CD4-positive, alpha-beta memory T cell (primary cell): ENCODE measurements at places on chromosomes 7 and 10.

DNA sequence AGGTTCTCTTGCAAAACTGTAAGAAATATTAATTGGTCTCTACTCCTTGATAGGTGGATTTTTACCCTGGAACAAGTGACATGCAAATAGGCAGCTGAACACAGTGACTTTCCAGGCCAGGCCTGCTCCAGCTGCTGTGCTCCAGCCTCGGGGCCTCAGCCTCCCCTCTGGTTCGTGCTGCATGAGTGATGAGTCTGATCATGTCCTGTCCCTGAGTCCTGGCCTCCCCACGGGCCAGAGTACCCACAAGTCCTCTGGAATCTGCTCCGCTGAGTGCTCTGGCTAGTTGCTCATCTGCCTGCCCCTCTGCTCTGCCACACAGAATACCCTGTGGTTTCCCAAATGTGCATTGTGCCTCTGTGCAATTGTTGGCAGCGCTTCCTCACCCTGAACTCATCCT lies 80.1 kb upstream of the PDZD8 start:
- no peaks in the 10 kb centered on the region for H3K4me1 ChIP-seq
- H3K4me3 ChIP-seq, result no peak overlapping the region
- DNase-seq, result no peak
- H3K27ac ChIP-seq, result no peak overlapping the region

- H3K27ac ChIP-seq, result no peak overlapping the region
- H3K4me1 ChIP-seq, result no peaks in the 10 kb centered on the region
Measured at GRCh38 chr7:101668726-101669125, 39.6 kb upstream of the MYL10 start.

DNA sequence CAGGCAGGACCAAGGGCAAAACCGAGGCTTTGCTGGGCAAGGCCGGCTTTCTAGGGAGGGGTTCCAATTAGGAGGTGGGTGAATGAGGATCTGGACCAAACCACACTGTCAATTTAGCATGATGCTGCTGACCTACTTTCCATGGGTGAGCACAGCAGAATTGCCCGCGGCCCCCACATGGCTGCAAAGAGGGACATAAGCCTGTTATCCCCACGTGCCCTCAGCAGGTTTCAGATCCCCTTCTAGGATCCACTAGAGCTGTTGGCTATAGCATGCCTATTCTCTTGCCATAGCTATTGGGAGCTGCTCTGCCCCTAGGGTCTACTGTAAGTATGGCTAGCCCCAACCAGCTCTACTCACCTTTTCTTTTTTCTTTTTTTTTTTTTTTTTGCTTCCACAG lies 102.8 kb downstream of the COL13A1 start:
- H3K27ac ChIP-seq, result no peak overlapping the region
- no peaks in the 10 kb centered on the region for H3K36me3 ChIP-seq

- H3K4me3 ChIP-seq, result no peak overlapping the region
- H3K27ac ChIP-seq, result no peak overlapping the region
- H3K4me1 ChIP-seq, result peaks cover 29% of the 10 kb centered on the region
- no peaks in the 10 kb centered on the region for H3K36me3 ChIP-seq
- peak; percentile 31 for DNase-seq
- no peaks in the 10 kb centered on the region for H3K27me3 ChIP-seq
Measured at GRCh38 chr7:1510780-1511154, 6.6 kb upstream of the INTS1 start.

DNA sequence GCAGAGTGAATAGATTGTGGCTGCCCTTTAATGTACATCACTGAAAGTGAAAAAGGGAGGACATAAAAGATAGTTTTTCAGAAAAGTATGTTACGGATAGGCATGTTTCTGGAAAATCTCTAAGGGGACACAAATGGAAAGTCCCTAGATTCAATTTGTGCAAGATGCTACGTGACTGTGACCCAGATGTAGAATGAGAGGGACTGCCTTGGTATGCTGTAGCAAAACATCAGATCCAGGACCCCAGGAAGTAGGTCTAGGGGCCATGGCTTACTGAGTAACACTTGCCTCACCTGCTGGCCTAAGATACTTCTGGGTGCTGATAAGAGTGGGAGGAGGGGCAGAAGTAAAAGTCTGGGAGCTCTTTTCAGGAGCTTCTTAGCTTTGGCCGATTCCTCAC lies 191.2 kb upstream of the PHYHIPL start:
- no peaks in the 10 kb centered on the region for H3K27me3 ChIP-seq
- H3K4me1 ChIP-seq, result no peaks in the 10 kb centered on the region
- no peaks in the 10 kb centered on the region for H3K36me3 ChIP-seq
- no peak overlapping the region for H3K27ac ChIP-seq

GRCh38 chr7:111043561-111043960 lies 47.4 kb upstream of the LRRN3 start:
- H3K4me3 ChIP-seq, result no peak overlapping the region
- DNase-seq, result no peak
- no peaks in the 10 kb centered on the region for H3K36me3 ChIP-seq
- H3K27ac ChIP-seq, result no peak overlapping the region
- H3K27me3 ChIP-seq, result no peaks in the 10 kb centered on the region

- H3K36me3 ChIP-seq, result no peaks in the 10 kb centered on the region
- H3K27me3 ChIP-seq, result no peaks in the 10 kb centered on the region
- no peaks in the 10 kb centered on the region for H3K4me1 ChIP-seq
- H3K27ac ChIP-seq, result no peak overlapping the region
Measured at GRCh38 chr10:84587789-84588188, 259.4 kb downstream of the CCSER2 start.

DNA sequence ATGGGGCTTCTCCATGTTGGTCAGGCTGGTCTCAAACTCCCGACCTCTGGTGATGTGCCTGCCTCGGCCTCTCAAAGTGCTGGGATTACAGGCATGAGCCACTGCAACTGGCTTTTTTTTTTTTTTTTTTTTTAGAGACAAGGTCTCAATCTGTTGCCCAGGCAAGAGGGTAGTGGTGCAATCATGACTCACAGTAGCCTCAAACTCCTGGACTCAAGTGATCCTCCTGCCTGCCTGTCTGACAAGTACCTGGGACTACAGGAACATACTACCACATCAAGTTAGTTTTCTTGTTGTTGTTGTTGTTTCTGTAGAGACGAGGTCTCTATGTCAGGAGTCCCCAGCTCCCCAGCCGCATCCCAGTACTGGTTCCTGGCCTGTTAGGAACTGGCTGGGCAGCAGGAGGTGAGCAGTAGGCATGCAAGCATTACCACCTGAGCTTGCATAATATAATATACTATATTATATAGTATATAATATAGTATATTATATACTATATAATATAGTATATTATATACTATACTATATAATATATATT lies 55.7 kb downstream of the TPK1 start:
- H3K27me3 ChIP-seq, result no peaks in the 10 kb centered on the region
- peaks cover 11% of the 10 kb centered on the region for H3K4me1 ChIP-seq
- H3K4me3 ChIP-seq, result no peak overlapping the region
- no peak for DNase-seq
- no peaks in the 10 kb centered on the region for H3K36me3 ChIP-seq
- no peak overlapping the region for H3K27ac ChIP-seq

GRCh38 chr7:51316262-51316665 lies 345 bp downstream of the COBL start:
- H3K4me1 ChIP-seq, result no peaks in the 10 kb centered on the region
- H3K27me3 ChIP-seq, result no peaks in the 10 kb centered on the region
- DNase-seq, result no peak
- no peaks in the 10 kb centered on the region for H3K36me3 ChIP-seq
- H3K4me3 ChIP-seq, result no peak overlapping the region

DNA sequence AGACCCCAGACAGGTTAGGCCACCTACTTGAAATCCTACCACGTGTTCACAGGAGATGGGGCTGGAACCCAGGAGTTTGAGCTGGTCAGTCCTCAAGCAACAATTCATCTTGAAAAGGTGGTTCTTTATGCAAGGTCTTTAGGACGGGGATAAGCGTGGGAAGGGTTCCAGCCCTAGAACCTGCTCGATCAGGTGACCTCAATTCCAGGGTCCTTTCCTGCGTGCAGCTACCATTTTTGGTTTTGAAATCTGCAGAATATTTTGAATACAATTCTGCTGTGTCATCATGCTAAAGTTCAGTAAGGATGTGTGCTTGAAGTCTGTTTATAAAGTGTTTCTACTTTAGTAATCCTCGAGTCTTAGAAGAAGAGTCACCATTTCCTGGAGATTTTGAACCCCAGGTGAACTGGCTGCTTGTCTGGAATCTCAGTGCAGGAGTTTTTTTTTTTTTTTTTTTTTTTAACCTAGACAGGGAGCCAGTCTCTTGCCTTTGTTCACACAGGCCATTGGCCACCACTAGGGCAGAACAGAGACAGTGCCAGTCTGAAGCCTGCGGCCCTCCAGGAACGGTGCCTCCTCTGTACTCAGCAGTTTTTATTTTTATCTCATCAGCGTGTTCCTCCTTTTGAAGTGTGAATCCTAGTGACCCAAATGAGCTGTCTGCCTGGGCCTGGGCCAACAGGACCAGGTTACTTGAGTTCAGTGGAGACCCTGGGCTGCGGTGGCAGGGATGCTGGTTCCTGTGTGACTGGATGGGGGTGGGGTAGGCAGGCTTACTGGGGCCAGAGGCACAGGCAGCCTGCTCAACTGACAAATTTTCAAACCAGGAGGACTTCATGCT lies 54.6 kb downstream of the EEPD1 start:
- no peaks in the 10 kb centered on the region for H3K27me3 ChIP-seq
- no peak overlapping the region for H3K4me3 ChIP-seq
- no peaks in the 10 kb centered on the region for H3K36me3 ChIP-seq
- DNase-seq, result peak; percentile 48
- H3K27ac ChIP-seq, result peak overlapping the region; percentile 48
- H3K4me1 ChIP-seq, result peaks cover 50% of the 10 kb centered on the region

DNA sequence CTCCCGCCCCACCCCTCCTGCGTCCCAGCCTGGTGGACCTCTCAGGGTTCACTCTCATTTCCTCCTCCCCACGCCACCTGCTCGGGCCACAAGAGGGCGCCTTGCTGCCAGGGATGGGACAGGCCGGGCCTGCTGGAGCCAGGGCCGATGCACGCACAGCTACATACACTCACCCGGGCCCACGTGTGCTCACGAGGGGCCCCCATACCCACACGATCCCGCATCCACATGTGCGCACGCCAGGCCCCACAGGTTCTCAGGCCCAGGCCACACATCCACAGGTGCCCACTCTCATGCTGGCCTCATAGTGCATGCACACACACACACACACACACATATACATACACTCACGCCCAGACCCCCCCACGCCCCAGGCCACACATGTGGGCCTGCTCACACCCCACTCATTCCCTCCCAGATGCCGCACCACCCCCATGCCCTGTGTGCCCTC lies 68.6 kb downstream of the LHPP start:
- H3K27me3 ChIP-seq, result no peaks in the 10 kb centered on the region
- H3K27ac ChIP-seq, result no peak overlapping the region
- no peaks in the 10 kb centered on the region for H3K36me3 ChIP-seq
- no peak overlapping the region for H3K4me3 ChIP-seq
- DNase-seq, result peak; percentile 81

DNA sequence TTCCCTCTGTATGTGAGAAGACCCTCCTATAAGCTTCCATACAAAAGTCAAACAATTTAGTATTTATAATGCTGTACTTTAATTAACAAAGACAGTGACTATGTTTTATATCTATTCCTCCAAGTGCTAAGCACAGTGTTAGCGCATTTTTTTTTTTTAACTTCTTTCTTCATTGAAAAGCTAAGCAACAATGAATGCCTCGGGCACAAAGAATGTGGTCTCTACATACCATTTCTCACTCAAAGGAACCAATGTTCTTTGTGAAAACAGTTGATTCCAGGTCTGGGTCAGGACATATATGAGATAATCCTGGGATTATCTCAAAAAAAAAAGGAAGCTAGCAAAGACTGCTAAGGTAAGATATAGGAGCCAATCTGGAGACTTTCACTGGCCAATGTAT lies 26.2 kb upstream of the REEP3 start:
- H3K27ac ChIP-seq, result no peak overlapping the region
- H3K36me3 ChIP-seq, result no peaks in the 10 kb centered on the region
- no peak for DNase-seq
- H3K27me3 ChIP-seq, result no peaks in the 10 kb centered on the region

DNA sequence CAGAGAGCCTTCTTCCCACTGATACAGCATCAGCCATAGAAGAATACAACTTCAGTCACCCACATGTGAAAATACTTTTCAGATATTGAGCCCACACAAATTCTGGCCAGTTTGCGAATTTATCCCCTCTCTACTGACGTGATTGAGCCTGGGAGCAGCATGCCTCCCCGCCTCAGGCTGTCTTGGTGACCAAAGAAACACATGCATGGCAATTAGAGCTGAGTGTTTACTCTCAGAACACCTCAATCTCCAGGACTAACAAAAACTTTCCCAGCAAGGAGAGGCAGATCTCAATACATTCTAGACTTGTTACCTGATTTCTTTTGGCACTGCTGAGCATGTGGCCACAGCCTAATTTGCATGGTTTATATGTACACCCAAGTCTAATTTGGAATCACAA lies 122.5 kb downstream of the TMEM26 start:
- no peaks in the 10 kb centered on the region for H3K4me1 ChIP-seq
- no peak overlapping the region for H3K27ac ChIP-seq
- H3K4me3 ChIP-seq, result no peak overlapping the region
- no peaks in the 10 kb centered on the region for H3K27me3 ChIP-seq

- DNase-seq, result peak; percentile 45
- H3K27me3 ChIP-seq, result no peaks in the 10 kb centered on the region
- no peak overlapping the region for H3K4me3 ChIP-seq
- no peak overlapping the region for H3K27ac ChIP-seq
- H3K4me1 ChIP-seq, result peaks cover 24% of the 10 kb centered on the region
- H3K36me3 ChIP-seq, result no peaks in the 10 kb centered on the region
Measured at GRCh38 chr10:122551450-122551849, 9.1 kb upstream of the DMBT1 start.

GRCh38 chr10:486206-486605 lies 203.3 kb downstream of the DIP2C start:
- no peak overlapping the region for H3K4me3 ChIP-seq
- H3K27me3 ChIP-seq, result no peaks in the 10 kb centered on the region
- H3K27ac ChIP-seq, result no peak overlapping the region
- no peaks in the 10 kb centered on the region for H3K36me3 ChIP-seq

GRCh38 chr7:35676211-35676610 lies 18.7 kb downstream of the HERPUD2 start:
- H3K36me3 ChIP-seq, result no peaks in the 10 kb centered on the region
- DNase-seq, result no peak
- H3K27ac ChIP-seq, result no peak overlapping the region
- no peak overlapping the region for H3K4me3 ChIP-seq
- H3K4me1 ChIP-seq, result peaks cover 63% of the 10 kb centered on the region

GRCh38 chr7:102215256-102215655 lies 71.4 kb upstream of the SH2B2 start:
- no peak for DNase-seq
- no peak overlapping the region for H3K27ac ChIP-seq
- no peak overlapping the region for H3K4me3 ChIP-seq
- no peaks in the 10 kb centered on the region for H3K27me3 ChIP-seq
